Cerebellar nuclear complex (tissue), 1 donor: ENCODE measurements at places on chromosomes 1 and 21.

- no peak for DNase-seq
Measured at GRCh38 chr21:42219606-42220137, 732 bp downstream of the ABCG1 start.

- no peak for DNase-seq
Measured at GRCh38 chr1:217275655-217276398, 355.1 kb downstream of the GPATCH2 start.

DNA sequence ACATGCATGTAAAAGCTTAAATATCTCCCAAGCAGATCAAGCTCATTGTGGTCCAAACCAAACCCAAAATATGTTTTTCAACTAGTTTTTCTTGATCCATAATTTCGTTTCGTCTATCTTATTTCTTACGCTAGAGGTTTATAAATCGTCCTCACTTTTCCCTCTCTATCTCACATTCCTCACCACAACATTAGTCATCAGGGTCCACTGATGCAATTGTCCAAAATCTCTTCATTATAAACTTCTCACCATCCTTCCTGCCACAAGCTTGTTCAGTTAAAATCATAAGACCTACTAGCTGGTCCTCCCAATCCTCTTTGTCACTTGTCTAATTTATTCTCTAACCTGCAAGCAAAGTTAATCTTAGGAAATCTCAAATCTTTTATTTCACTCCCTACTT lies 173.0 kb upstream of the PALMD start:
- DNase-seq = no peak

GRCh38 chr1:183058851-183059502 lies 35.8 kb downstream of the LAMC1 start:
- DNase-seq = no peak

DNA sequence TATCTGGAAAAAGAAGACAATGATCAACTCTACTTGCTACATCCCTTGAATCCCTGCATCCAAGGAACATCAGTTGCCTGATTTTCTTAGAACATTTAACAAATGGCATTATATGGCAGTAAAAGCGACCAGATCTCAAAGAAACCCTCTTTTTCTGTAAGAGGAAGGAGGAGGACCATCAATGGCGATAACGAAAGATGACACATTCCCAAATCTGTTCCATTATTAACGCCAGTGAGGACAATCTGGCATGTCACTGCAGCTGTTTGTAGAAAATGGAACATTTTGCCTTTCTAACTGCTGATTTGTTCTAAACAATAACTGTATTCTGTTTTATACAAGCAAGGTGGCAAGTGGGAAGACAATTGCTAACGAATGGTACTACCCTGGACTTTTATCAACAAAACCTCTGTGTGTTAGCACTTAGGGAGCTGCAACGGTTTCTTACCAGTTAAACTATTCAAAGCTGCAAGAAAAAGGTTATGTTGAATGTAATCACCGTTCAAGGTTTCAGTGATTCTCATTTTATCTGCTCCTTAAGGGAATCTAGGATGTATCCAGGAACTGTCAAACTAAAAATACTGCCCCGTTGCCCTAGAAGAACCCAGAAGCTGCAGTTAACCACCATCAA lies 251.9 kb downstream of the SDCCAG8 start:
- no peak for DNase-seq

DNA sequence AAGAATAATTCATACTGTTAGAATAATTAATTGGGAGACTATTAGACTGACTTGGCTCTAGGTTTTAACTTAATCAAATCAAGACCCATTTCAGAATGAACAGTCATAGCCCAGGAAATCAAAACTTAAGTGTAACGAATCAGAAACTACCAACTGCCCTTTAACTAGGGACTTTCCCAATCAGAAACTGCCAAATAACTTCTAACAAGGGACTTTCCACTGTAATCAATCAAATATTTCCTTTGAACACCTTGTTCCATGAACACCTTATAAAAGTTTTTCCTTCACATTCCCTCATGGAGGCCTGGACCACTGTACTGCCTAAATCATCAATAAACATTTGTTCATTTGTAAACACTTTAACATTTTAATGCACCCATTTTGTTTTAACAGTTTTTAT lies 1054.7 kb upstream of the TMPRSS15 start:
- DNase-seq = no peak
